ENCODE measurements at places on chromosomes 6 and 20.

- DNase-seq, result no peak
These were observed 489.6 kb downstream of the MMUT start for GRCh38 chr6:48973491-48973890.

- no peak for DNase-seq
These were observed 123.3 kb downstream of the INSM1 start for GRCh38 chr20:20491110-20491783.

DNA sequence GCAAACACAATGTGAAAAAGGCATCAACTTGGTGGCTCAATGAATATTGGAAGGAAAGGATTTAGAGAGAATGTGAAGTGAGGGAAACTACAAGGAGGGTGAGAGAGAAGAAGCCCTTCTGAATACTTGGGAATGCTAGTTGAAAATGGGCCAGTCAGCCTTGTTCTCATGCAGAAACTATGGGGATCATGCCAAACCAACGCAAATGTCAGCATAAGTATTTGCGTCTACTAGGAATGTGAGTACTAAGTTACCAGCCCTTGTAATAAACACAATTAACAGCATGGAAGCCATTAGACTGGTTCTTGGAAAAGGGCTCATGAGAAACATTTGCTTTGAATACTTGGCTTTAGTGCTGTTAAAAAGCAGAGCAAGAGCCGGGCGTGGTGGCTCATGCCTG, 54.9 kb upstream of the AIG1 start:
- no peak for DNase-seq

- no peak for DNase-seq
These were observed 9.5 kb upstream of the MYLK2 start for GRCh38 chr20:31809661-31810060.

DNA sequence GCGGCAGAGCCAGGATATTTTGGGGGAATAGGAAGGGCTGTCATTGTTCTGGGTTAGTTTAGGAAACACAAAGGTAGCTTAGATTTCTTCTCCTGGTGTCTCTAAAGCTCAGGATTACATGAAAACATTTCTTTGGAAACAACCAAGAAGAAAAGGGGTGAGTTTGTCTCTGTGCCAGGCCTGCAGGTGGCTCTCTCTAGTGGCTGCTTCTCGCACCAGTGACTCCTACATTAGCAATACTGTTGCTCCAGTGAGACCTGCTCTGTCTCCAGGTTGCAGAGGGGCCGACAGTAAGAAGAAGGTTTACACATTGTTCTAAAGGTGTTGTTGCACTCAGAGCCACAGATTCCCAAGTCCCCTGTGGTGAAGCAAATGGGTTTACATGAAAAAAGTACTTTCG, 104.6 kb upstream of the GLP1R start:
- DNase-seq, result no peak

Measured in cortex of kidney (tissue), 1 donor.